ENCODE measurements at places on chromosomes 12 and 14. TPM values are rescaled to one million over a fixed set of nuclear protein-coding genes. Genes with fewer than 3 reads are reported as not detected.

Gene SYCP3
- total RNA-seq, result 0.13 TPM

Gene ANGEL1
- total RNA-seq, result 5.0 TPM

Gene TSPAN11
- 0.26 TPM for total RNA-seq

Gene MDGA2
- total RNA-seq, result not detected

Measured in aortic smooth muscle cell (primary cell).